Naive thymus-derived CD8-positive, alpha-beta T cell (primary cell): ENCODE measurements at places on chromosomes 3 and 15.

DNA sequence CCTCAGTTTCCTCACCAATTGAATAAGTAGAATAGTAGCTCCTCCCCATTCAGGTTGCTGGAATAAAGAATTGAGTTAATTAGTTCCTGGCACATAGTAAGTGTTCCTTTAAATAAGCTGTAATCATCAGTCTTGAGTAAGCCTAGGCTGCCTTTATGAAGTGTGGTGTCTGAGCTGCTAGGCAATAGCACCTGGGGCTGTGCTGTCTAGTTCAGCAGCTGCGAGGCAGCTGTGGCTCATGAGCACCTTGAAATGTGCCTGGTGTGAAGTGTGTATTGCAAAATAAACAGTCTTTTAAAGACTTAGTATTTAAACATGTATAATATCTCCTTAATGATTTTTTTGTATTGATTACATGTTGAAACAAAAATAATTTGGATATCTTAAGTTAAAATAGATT lies 77.6 kb downstream of the TOP2B start:
- DNase-seq: no peak

GRCh38 chr3:37337481-37337880 lies 163.1 kb upstream of the LRRFIP2 start:
- no peak for DNase-seq

- no peak for DNase-seq
Observed at GRCh38 chr15:49823987-49824774, 203.3 kb downstream of the DTWD1 start.

- DNase-seq: no peak
Observed at GRCh38 chr3:152517502-152517901, 248.8 kb downstream of the MBNL1 start.

- DNase-seq: no peak
Observed at GRCh38 chr15:39174332-39174731, 406.5 kb upstream of the THBS1 start.

DNA sequence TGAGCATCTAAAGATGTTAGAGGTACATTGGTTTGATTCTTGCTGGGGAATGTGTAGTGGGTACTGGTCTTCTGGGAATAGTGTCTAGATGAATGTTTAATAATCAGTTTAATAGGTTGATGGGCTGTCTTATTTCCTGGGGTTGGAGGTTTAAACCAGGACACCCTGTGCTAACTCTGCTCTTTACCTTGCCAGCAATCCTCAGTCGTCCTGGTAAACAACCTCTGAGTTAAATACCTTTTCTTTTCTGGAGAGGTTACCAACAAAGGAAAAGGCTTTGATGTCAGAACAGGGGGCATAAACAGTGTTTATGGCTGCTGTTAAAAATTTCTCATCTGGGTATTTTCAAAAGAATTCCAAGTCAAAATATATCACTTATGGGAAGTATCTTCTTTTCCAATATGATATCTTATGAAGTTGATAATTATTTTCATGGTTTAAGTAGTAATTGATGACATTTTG lies 23.5 kb downstream of the MITF start:
- DNase-seq: no peak

DNA sequence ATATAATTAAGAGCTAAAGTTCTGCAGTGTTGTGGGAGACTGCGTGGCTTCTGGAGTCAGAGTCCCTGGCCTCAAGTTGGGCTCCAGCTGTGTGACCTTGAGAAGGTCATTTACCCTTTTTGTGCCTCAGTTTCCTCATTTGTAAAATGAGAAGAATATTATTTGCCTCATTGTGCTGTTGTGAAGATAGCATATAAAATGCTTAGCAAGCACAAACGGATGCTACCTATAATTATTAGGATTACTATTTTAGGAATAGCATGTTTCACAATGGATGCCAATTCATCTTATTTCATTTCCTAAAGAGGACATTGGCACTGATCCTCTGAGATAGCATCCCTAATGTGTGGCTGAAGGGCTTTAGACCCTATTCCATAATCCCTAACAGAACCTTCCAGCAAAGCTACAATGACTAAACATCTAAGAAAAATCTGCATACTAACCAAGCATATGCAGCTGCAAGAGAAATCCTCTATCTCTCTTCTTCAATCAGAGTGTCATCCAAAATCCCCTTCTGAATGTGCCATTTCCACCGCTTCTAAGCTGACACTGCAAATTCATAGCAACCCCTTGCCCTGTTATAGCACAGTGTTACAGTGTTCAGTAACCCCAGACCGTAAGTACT lies 148.3 kb downstream of the RBMS3 start:
- DNase-seq: no peak

DNA sequence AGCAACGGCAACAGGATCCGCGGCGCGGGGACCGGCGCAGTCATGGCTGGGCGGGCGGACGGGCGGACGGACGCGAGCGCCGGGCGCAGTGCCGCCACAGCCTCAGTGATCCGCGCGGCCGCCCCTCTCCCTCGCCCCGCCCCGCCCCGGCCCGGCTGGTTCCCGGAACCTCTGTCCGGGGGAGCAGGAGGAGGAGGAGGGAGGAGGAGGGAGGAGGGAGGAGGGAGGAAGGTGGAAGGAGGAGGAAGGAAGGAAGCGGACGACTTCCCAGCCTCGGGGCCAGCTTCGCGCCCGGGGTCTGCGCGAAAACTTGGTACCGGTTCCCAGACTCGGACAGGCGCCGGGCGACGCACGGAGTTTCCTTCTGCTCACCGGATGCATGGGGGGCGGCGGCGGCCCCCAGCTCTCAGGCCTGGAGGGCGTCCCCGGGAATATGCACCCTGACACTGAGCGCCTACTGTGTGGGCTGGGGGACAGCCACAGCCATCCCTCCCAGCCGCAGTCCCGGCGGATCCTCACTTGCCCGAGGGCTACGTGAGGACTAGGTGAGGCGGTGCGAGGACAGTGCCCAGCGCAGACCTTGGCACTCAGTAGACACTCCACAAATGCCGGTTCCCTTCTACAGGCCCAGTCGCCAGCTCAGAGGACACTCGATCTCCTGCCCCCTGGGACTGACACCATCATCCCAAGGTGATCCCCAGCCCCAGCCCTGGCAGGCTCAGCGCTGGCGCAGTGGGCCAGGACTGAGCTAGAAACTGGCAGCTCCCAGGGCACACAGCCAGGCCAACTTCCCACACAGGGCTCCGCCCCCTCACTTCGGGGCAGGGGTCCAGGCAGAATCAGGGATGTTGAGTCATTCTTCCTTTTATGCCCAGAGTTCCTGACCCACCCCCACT lies at the start of gene SHISA5:
Gene SHISA5, minus strand, starts transcription at position 124 of the 896 bp plus-strand sequence. Its CDS starts 80 bp downstream, at position 44.
- DNase-seq: peak; percentile 47

- no peak for DNase-seq
Observed at GRCh38 chr3:23840521-23840920, 34.8 kb downstream of the UBE2E1 start.

DNA sequence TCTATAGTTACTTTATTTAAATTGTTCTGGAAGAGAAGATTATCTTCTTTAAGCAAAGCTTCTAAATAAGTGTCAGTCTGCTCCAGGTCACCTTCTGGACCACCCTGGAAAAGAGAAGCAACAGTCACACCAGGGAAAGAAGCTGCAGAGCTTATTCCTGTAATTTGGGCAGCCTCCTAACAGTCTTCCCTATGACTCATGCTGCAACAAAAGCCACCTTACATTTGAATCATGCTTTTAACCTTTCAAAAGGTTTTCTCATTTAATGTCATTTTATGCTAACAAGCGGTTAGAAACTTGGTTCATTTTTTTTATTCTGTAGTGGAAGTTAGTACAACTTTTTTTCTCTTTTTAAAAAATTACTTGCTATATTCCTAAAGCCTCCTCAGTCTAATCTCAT lies 5.3 kb upstream of the GUCA1C start:
- DNase-seq: no peak

DNA sequence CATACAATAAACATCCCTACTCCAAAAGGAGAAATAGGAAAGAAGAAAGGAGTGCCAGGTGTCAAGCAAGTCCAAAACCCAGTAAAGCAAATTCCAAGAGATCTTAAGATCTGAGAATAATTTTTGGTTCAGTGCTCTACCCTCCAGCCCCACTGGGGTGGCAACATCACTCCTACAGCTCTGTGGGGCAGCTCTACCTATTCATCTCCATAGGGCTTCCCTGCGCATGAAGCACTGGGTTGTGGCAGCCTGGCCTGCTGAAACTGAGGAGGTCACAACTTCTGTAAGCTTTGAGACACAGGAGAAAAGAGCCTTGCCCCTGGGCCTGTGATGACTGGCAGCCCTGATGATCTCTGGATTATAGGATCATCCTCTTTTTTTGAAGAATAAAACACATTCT lies 378.2 kb upstream of the SOX14 start:
- DNase-seq: no peak

- no peak for DNase-seq
Observed at GRCh38 chr3:69915726-69916125, 83.8 kb upstream of the SAMMSON start.

GRCh38 chr3:45497963-45498362 lies 96.6 kb upstream of the LIMD1 start:
- peak; percentile 91 for DNase-seq

- no peak for DNase-seq
Observed at GRCh38 chr3:125591116-125591760, 4.1 kb downstream of the OSBPL11 start.

DNA sequence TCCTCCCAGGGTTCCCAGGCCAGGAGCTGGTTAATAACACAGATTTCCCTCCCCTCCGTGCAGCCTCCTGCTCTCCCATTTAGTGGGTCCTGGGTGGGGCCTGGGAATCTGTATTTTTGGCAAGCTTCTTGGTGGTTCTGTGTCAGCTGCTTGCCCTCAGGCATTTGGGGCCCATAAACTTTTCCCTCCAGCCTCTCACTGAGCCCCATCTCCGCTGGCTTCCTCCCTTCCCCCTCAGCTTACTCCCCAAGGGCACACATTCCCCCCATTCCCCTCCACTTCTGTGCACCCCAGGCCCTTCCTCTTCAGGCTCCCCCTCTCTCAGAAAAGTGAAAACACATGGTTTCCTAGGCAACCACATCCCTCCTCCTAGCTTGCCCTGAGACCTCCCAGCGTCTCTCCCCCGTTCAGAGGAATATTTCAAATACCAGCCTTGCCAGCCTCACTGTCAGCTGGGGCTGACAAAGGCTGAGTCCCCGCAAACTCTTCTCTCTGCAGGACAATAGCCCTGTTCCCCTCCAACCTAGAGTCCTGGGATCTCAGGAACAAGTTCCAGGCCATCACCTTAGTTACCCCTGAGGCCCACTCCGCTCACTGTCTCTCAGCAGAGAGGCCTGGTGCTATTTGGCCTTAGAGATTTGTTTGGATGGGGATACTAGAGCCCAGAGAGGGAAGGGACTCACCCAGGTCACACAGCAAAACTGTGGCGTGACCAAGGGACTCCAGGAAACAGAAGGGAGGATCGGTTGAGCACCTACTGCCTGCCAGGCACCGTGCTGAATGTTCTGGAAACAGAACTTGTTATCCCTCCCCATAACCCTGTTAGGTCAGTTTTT lies 44.6 kb upstream of the SMAD6 start:
- DNase-seq: no peak

GRCh38 chr3:107117922-107118536 lies 259.2 kb upstream of the CCDC54 start:
- DNase-seq: no peak

GRCh38 chr3:146470425-146470990 lies 1.1 kb upstream of the PLSCR2 start:
- no peak for DNase-seq

DNA sequence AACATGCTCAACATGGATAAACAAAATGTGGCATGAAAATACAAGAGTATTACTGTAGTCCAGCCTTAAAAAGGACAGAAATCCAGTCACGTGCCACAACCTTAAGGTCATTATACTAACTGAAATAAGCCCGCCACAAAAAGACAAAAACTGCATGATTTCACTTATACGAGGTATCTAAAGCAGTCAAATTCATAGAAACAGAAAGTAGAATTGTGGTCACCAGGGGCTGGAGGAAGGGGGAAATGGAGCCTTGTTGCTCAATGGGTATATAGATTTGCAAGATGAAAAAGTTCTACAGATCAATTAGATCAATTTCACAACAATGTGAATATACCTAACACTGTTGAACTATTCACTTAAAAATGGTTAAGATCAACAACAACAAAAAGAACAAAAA lies 7.4 kb downstream of the GLB1 start:
- DNase-seq: no peak

DNA sequence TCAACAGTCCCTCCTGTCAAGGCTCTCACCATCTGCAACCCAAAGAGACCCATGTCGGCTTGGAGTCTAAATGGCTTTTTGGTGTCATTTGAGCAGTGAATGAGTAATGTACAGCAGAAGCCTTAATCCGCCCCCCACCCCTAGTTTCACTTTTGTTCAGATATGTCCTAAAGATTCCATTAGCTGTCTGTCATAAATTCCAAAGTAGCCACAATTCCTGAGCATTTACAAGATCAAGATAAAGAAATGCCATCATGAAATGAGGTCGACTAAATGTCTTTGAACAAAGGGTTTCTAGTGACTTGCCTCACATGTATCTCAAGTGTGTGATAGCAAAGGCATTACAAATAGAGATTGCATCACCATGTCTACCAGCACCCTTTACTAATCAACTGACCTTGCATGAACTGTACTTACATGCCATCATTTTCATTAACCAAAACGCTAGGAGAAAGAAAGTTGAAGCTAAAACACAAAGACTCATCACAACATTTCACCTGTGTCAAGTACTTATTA lies 123.8 kb upstream of the PHLDB2 start:
- DNase-seq: no peak

DNA sequence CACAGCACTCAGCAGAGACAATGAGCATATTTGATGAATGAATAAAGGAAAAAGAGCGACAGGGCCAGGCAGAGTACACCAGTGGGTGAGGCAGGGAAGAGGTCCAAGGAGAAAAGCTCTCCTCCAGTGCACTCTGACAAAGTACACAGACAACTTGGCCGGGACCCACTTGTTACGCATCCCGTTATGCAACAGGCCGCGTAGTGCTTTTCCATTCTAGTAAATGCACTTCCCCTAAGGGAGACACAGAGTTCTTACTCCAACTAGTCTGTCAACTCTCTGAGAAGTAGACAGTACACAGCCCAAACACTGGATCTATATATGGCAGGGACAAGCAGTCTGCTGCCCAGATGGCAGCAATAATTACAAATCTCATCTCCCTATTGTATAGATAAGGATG lies 18.5 kb downstream of the LARP6 start:
- no peak for DNase-seq

GRCh38 chr3:129622226-129622874 lies 15.9 kb upstream of the PLXND1 start:
- DNase-seq: no peak

DNA sequence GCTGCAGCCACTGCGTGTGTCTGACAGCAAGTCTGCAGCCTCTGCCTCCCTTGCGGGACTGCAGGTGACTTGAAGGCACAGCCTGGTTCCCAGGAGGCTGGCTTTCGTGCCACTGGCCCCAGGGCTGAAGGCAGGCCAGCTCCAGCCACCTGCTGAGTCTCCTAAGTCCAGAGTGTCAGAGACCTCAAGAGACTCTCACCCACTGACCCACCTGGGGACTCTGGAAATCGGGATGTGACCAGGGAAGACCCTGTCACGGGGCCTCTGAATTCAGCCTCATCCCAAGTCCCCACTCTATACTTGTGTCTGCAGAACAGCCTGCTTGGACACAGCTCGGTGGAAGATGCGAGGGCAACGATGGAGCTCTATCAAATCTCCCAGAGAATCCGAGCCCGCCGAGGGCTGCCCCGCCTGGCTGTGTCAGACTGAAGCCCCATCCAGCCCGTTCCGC lies 16.3 kb downstream of the ISG20 start:
- no peak for DNase-seq
